Naive thymus-derived CD4-positive, alpha-beta T cell (primary cell): ENCODE measurements at places on chromosomes 6 and 20.
A peak's percentile ranks its signal among the peaks of the same experiment; 100 is the strongest.

GRCh38 chr6:13024616-13025015 is 303.7 kb downstream of the TBC1D7 start:
- DNase-seq = no peak

- DNase-seq = peak; percentile 66
These were observed 170.8 kb downstream of the BCAS1 start for GRCh38 chr20:53899351-53900167.

- no peak for DNase-seq
These were observed 55.3 kb downstream of the CDH26 start for GRCh38 chr20:60013296-60014139.

- no peak for DNase-seq
These were observed 33.9 kb downstream of the EDN1 start for GRCh38 chr6:12324099-12324498.

DNA sequence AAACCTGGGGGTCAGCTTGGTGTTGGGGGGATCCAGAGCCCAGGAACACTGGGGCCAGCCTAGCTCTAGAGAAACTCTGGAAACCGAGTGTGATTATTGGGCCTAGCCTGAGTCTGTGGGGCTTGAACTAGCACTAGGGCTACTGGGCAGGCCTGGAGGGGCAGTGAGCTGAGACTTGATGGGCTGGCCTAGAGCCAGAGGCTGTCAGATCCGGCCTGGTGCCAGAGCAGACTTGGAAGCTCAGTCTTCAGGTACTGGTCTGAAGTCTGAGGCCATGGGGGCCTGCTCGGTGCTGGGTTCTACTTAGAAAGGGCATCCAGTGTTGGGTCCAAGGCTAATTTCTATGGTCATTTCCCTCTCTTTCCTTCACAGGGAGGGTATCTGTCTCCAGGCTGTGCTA is 2.7 kb downstream of the DEFB112 start:
- no peak for DNase-seq

DNA sequence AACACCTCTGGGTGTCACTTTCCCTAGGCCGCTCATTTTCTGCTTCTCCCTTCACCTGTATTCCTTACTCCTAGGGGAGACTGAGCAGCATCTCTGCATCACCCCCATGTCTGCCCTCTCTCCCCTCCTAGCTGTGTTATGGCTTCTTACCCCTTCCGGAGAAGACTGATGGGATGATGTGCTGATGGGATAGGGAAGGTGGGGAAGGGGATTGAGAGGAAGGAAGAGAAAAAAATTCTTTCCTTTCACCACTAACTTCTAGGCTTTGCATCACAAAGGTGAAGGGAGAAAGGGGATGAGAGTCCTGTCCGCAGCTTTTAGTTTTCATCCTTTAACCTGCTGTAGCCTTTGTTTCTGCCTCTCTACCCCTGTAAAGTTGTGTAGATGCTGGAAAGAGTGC is 26.7 kb downstream of the AKAP7 start:
- DNase-seq = no peak
